ENCODE measurements at places on chromosomes 11 and 22.

GRCh38 chr11:30586251-30587144 lies at the start of gene MPPED2:
Gene MPPED2, minus strand, starts transcription at chr11:30586353. Its CDS starts 5,980 bp downstream, at chr11:30580373.
- DNase-seq, result no peak

DNA sequence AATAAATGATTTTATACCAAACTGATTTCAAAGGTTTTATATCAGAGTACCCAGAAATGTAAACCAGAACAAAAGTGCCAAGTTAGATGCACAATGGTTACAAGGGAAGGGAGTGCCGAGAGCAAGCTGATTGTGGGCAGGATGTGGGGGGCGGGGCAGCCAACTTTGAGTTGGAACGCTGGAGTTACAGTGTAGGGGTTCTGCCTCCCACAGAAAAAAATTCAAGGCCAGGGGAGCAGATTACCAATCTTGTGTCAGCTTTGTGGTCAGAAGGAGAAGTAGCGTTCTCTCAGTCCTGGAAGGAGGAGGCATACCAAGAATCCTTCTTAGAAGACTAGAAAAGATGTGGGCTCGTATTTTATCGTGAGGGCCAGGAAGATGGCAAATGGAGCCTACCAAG lies 15.9 kb upstream of the POU2AF2 start:
- DNase-seq, result no peak

DNA sequence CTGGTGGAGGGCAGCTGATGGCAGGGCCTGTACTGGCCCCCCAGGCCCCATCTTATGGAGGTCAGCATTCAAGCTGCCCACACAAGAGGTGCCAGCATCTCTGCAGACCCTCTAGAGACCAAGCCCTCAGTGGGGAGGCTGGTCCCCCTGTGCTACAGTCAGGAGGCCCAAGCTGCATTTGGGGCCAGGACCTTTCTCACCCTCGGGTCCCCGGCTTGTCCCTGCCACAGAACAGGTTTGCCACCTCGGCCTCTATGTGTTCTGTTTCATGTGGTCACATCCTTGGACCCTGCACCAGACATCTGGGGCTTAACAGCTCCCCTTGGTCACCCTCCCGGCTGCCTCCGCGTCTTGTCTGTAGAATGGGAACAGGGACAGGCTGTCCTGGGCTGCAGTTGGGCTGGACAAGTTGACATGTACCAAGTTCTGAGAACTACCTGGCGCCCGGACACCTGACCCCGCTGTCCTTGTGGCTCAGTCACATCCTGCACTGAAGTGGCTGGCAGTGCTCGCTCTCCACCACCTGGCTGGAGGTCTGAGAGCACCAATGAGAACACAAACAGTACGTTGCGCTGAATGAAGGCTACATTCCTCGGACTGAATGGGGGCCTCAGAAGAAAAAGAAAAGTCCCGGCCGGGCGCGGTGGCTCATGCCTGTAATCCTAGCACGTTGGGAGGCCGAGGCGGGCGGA lies 2.7 kb upstream of the PLXNB2 start:
- no peak for DNase-seq

DNA sequence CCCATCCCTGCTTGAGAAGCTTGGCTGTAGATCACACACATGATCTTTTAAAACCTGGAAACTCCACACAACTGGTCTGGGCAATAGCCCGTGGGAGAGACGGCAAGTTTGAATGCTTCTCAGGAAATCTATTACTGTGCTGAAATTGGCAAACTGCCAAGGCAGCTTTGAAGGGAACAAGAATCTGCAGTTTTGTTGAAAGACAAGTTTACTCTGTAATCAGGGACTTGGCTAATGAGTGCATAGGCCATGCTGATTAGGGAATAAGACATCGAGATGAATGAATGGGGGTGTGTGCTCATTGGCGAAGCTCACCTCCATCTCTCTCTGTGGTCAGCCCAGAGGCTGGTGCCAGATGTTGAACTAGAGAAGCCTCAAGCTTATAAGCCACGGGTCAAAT lies 218.8 kb downstream of the HIPK3 start:
- no peak for DNase-seq

GRCh38 chr11:61477727-61478148 lies 30.8 kb upstream of the LRRC10B start:
- DNase-seq, result no peak

DNA sequence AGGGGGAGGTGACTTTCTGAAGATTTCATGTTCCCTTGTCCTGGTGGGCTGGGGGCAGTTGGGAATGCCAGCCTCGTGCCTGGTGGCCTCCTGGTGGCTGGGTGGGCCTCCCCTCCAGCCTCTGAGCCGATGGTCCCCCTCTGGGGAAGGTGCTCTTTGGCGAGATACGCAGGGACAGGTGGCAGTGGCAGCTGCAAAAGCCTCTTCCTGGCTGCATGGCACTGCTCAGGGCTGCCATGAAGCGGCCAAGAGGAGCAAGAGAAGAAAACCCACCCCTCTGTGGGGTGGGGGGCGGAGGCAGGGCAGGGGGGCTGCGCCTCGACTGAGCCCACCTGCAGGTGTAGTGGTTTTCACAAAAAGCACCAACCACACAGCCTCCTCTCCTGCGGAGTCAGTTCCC lies 61.8 kb upstream of the PHF21B start:
- no peak for DNase-seq

DNA sequence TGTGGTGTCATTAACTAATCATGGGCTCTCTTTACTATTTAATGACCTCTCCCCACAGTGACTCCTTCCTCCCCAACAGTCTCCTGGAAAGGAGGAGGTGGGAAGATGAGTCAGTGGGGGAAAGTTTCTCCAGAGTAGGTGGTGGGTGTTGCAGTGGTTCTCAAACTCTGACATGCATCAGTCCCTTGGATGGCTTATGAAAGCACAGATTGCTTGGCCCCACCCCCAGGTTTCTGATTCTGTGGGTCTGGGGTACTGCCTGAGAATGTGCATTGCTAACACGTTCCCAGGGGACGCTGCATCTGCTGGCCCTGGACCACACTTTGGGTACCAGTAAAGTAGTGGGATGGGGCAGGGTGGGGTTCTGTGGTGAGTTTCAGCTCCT lies 9.8 kb downstream of the CD82 start:
- DNase-seq, result no peak

DNA sequence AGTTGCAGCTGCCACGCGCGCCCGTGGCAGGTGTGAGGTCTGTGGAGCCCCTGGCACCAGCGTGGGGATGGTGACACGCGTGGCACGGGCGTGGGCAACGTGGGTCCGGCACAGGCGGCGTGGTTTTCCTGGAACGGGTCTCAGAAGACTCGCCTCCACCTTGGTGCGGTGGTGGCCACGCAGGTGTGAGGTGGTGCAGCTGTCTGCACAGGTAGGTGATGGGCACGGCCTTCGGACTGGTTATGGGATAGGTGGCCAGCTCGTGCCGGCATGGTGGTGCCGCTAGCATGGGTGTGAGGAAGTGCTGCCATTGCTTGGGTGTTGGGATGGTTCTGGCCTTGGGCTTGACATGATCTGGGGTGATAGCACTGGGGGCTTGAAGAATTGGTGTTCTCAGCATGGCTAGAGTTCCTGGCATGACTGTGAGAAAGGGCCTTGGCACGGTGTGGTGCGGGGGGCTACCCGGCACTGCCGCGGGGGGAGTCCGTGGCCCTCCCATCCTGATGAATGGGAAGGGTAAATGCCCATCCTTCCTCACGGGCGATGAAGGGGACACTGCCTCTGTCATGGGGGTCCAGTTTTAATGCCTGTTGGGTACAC lies 531 bp downstream of the DAGLA start:
- no peak for DNase-seq

DNA sequence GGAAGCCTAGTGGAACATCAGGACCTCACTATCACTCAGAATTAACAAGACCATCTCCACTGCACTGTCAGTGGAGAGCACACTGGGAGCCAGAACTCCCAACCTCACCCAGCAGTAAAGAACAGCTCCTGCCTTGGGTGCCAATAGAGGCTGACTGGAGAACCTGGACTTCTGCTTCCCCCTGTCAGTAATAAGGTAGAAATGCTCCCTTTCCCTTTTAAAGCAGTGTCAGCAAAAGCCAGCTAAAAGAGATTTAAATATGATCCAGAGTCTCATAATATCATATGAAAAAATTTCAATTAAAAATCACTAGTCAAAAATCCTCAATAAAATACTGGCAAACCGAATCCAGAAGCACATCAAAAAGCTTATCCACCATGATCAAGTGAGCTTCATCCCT lies 82.8 kb downstream of the SPATA19 start:
- DNase-seq, result no peak

DNA sequence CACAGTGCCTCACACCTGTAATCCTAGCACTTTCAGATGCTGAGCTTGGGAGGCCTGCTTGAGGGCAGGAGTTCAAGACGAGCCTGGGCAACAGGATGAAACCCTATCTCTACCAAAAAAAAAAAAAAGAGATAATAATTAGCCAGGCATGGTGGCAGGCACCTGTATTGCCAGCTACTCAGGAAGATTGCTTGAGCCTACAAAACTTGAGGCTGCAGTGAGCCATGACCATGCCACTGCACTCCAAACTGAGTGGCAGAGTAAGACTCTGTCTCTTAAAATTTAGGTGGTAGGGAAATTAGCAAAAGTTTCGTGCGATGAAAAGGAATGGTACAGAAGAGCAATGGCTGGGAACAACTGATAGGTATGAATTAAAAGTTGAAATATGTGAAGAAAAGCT lies 18.0 kb downstream of the ST13 start:
- DNase-seq, result no peak

- DNase-seq, result peak; percentile 54
Measured at GRCh38 chr22:31313366-31314147, 21.3 kb upstream of the PIK3IP1 start.

DNA sequence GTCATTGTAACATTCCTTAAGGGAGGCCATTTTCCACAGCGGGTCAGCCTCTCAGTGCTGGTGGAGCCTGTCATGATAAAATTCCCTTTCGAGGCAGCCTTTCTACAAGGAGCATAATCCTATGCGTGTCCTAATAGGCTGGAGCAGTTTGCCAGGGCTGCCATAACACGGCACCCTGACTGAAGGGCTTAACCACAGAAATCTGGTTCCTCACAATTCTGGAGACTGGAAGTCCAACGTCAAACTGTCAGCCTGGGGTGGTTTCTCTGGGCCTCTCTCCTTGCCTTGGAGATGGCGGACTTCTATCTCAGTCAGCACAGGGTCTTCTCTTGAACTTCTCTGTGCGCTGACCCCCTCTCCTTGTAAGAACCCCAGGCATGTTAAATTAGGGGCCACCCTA lies 1.4 kb upstream of the RGL4 start:
- DNase-seq, result no peak

DNA sequence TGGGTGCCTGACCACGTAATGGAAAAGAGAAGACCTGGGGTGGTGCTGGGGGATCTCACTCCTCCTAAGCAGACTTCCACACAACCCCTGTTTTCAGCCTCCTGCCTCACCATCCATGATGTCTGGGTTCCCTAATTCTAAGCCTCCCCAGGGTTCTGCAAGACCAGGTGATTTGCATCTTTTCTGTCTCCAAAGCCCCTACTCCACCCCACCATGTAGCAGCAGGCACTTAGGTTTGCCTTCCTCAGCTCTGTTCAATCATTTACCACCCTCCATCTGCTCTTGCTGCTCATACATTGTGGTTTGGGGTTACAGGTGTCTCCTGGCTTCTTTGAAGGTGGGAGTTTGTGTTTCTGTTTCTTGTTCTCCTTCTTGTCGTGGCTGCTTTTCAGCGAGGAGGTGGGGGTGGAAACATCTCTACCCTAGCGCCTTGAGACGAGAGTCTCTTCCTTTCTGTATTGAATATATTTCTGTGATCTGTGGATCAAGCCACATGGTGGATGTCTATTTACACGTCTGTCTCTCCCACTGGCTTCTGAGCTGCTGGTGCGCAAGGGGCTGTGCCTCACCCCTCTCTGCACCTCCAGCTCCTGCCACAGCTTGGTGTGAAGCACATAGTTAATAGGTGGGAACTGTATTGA lies 6.6 kb upstream of the SSTR3 start:
- DNase-seq, result no peak

DNA sequence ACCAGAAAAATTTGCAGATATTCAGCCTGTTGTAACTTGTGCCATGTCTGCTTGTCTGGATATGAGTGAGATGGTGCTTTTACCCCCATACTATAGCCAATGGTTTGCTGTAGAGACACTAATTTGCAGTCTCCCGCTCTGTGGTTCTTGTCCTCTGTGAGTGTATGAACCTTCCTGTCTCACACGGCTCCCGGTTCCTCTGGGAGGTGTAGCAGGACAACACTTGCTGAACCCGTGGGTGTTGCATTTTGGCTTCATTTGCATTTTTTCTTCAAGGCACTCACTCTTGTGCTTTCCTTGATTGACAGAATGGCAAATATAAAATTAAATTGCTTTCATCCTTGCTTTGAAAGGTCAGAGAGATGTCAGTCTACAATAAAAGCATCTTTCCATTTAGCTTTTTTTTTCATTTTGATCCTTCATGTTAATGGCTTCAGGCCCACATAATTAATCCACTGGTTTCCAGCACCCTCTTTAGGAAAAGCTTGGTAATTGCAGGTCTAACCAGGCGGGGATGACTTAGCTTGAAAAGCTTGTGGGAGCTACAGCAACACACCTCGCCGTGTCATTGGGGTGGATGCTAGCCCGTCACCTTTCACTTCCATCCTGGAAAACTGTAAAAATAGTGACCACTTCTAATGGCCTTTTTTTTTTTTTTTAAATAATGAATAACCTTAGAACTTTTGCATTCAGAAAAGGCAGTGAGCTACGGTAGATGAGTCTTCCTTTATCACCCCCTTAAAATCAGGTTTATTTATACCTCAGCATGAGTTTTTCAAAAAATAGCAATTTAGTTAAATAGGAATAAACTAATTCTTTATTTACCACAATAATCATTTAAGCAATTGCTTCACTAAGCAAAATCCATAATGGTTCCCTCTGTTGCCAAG lies 27.4 kb upstream of the ST14 start:
- no peak for DNase-seq

DNA sequence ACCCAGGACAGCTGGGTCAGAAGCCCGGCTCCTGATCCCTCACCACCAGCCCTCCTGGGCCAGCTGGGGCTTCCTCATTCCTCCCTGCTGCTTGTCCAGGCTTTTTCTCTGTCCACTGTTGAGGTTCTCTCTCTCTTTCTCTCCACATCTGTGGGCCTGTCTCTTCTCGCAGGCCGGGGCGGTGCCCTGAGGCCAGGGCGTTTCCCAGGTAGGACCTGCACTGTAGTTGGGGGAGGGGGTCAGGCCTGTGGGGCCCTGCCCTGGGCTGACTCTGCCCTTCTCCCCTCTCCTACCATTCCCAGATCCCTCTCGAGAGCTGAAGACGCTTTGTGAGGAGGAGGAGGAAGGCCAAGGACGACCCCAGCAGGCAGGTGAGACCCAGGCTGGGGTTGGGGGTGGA lies 4.9 kb downstream of the EHBP1L1 start:
- DNase-seq, result no peak

GRCh38 chr22:47446821-47447810 lies 684.7 kb downstream of the TBC1D22A start:
- DNase-seq, result no peak

Measured in cerebellar nuclear complex (tissue), 1 donor.